ENCODE measurements at places on chromosomes 3 and 15.
A peak's percentile ranks its signal among the peaks of the same experiment; 100 is the strongest.

GRCh38 chr15:78960308-78960707 lies 15.5 kb upstream of the CTSH start:
- DNase-seq: no peak

- no peak for DNase-seq
These were observed 71.8 kb downstream of the GAP43 start for GRCh38 chr3:115695090-115695489.

- DNase-seq: no peak
These were observed 18.4 kb upstream of the GFM1 start for GRCh38 chr3:158625881-158626280.

GRCh38 chr3:76756577-76756976 lies 283.3 kb upstream of the ROBO2 start:
- no peak for DNase-seq

DNA sequence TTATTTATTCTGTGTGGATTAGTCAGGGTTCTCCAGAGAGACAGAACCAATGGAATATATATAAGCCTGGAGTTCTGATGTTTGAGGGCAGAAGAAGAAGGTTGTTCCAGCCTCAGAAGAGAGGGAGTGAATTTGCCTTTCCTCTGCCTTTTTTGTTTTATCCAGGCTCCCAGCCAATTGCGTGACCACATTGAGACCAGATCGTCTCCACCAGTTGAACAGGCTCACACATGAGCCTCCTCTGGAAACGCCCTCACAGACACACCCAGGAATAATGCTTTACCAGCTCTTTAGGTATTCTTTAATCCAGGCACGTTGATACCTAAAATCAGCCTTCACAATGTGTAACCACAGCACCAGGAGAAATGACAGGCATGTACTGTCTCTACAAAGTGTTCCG lies 923.1 kb downstream of the TBL1XR1 start:
- no peak for DNase-seq

GRCh38 chr3:170296703-170297102 lies 60.8 kb upstream of the SKIL start:
- no peak for DNase-seq

GRCh38 chr15:91807122-91807521 lies 46.4 kb upstream of the SLCO3A1 start:
- DNase-seq: no peak

- DNase-seq: no peak
These were observed 4.6 kb upstream of the RTP2 start for GRCh38 chr3:187706971-187707370.

DNA sequence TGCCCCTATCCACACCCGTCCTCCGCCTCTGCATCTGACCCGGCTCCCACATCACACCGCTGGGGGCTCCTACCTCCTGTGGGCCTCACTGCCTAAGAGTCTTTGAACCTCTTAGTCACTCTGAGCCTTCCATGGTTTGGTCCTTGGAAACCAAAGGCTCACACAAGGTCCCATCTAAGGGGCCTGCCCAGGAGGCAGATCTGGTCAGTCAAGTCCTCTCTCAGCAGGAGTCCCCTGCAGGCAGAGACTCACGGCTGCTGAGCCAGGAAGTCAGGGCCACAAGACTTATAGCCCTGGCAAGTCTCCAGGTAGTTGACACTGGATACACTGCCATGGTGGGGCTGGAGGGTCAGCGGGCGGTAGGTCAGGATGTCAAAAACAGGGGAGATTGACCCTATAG lies 31.2 kb upstream of the ALDH1L1 start:
- no peak for DNase-seq

DNA sequence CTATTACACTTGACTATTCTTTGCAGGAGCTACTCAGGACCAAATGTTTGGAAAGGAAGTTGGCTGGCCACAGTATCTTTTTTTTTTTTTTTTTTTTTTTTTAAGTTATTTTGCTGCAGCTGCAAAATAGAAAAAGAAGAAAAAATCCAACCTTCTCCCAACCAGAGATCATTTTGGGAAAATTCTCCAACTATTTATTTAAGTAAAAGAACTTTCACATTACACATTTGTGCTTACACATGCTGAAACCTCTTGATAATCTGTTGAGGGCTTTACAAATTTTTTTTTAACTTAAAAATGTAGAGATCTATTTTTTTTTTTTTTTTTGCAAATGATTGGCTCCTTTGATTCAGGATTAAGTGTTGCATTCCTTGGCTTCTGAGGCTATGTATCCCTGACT lies 148.0 kb downstream of the POLR2M start:
- DNase-seq: no peak

DNA sequence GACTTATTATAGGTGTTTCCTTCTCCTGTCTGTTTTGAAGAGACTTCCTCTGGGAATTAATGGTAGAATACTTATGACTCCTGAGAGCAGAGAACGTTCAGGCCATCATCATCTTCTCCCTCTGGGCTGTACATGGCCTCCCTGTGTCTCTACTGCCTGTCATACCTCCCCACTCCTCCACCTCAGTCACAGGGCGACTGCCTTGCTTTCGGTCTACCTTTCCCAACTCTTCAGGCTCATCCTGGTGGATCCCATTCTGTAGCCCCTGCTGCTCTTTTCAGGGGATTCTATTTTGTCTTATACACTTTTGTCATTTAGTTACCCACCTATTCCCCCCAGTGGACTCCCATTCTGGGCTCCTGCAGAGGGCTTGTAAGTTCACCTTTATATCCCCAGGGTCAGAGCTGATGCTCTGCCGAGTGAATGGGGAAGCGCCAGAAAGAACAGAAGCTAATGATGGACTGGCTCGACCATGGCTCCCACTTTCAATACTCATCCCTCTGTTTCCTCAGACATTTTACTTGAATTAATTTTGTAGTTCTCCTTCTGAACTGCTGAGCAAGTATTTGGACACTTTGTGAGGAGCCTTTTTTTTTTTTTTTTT lies 28.6 kb downstream of the FNDC3B start:
- DNase-seq: no peak

DNA sequence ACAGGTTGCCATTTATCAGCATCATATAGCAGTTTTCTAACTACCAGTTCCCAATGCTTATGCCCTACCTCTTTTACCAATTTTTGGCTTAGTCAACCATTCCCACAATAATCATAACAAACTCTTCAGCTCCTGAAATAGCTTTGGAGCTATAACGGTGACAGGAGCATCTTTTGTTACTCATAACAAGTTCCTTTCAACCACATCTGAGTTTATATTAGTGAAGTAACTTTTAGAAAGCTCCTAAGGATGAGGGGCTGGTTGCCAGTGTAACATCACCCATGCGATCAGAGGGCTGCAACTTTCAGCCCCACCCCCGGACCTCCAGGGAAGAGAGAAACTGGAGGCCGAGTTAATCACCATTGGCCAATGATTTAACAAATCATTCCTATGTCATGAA lies 495.3 kb upstream of the RASGRP1 start:
- no peak for DNase-seq

GRCh38 chr3:35664460-35664919 lies 25.2 kb downstream of the ARPP21 start:
- no peak for DNase-seq

- DNase-seq: no peak
These were observed 341.3 kb downstream of the TBL1XR1 start for GRCh38 chr3:176855901-176856486.

- DNase-seq: no peak
These were observed 25.8 kb upstream of the RSL24D1 start for GRCh38 chr15:55222588-55222987.

- no peak for DNase-seq
These were observed 8.1 kb downstream of the PGBD4 start for GRCh38 chr15:34109797-34110663.

DNA sequence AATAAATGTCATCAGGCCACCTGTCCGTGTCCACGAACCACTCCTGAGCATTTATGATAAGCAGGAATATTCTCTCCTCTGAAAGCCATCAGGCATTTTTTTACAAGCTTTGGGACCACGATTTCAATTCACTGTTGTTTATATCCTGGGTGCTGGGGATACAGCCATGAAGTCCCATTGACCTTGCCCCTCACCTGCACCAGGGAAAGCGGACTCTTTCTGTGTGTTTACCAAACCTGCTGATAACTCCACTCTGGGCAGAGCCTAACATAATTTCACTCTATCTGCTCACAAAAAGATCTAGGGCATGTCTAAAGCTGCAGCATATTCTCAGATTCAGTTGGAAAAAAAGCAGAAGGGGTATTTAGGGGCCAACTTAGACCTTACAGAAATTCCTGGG lies 4.8 kb downstream of the DNASE1L3 start:
- DNase-seq: no peak

DNA sequence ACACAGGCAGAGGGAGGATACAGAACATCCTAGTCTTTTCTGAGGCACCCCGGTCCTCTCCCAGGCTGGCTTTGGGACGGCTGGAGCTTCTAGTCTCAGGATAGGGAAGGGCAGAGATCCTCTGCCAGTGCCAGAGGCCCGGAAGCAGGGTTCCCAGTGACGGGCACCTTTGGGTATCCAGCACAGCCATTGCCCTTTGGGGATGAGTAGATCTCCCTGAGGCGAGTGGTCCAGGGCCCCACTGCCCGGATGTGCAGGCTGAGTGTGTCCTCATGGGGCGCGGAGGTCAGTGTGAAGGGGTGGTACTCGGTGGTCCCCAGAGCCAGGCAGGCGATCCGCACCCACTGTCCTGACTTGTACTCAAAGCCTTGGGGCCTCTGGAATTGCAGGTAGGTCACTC lies 18.3 kb downstream of the DUOX2 start:
- no peak for DNase-seq

DNA sequence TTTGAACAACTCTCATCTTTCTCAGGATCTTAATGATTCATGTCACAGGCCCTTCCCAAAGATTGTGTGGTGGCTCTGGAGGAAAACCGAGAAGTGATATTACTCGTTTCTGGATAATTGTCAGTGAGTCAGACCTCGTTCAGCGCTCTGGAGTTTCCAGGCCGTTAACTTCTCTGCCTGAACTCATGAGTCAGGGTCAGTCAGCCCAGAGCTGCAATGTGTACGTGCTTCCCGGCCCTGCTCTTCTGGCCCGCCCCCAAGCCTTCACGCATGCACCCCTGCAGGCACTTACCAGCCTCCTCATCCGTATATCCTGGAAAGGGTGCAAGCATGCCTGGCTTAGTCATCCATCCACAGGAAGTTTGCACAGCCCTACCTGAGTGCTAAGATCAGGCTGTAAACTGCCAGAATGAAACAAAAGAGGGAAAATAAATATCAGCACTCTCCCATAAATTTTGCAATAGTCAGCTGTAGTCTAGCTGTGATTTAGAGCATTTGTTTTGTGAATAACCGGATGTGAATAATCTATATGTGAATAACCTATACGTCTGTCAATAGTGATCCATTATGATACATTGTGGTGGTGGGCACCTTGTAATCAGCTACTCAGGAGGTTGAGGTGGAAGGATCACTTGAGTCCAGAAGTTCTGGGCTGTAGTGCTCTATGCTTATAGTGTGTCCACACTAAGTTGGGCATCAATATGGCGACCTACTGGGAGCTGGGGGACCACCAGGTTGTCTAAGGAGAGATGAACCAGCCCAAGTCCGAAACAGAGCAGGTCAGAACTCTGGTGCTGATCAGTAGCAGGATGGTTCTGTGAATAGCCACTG lies 35.3 kb upstream of the SEMA4B start:
- peak; percentile 54 for DNase-seq

DNA sequence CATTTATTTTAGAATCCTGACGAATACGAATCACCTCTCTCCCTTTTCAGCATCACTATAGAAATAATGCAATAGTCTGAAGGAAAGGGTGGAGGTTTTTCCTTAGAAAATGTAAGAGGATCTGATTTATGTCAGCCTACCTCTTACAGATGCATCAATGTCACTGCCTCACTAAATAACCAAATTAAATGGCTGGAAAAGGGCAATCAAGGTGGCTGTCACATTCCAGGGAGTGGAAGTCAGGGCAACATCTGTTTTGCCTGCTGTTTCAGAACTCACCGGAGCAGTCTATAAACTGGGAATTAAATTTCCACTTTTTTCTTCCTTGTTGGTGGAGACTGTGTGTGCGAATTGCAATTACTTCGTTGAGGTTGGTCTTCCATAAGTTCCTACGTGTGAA lies 299.3 kb upstream of the PDZRN3 start:
- no peak for DNase-seq

GRCh38 chr3:13578251-13578650 lies 29.3 kb downstream of the FBLN2 start:
- DNase-seq: no peak

- DNase-seq: no peak
These were observed 44.2 kb downstream of the IQGAP1 start for GRCh38 chr15:90432253-90432652.

DNA sequence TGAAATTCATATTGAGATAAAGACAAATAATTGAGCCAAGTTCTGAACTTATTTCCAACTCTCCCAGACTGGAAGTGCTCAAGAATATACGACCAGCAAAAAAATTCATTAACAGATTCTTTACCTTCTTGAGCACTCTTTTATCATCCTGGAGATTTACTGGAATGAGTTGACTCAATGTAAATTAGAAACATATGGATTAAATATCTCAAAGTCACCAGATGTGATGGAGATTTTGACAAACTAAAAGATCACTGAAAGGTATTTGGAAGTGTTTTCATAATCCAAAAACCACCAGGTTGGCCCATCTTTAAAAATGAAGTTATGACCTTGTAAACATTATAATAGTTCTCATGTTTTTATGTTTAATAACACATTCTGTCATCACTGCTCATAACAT lies 433.2 kb upstream of the RASGRP1 start:
- no peak for DNase-seq

DNA sequence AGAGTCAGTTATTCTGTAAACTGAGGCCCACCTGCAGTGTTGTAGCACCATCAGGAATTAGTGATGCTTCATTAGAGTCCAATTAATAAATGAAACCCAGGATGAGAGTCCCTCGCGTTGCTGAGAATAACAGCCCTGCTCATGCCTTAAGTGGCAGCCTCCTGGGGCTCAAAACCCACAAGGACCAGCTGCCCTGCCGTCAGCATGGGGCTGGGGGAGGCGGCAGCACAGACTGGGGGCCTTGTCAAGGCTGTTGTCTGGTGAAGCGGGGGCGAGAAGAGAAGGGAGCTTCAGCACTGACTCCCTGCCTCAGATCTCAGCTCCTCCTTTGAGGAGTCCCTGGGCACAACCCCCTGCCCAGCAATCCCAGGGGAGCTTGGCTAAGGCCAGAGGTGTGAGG lies 21.0 kb downstream of the CCDC33 start:
- no peak for DNase-seq

Measured in stimulated activated effector memory CD8-positive, alpha-beta T cell treated with anti-CD3 and anti-CD28 coated beads, Interleukin-12 subunit alpha, Interleukin-12 subunit beta, amount 100 ng/mL, for 72 hours (primary cell).